Stimulated activated CD8-positive, alpha-beta memory T cell treated with anti-CD3 and anti-CD28 coated beads, Interleukin-4, amount 100 ng/mL, for 48 hours (primary cell): ENCODE measurements at places on chromosomes 7 and 10.

GRCh38 chr10:110151971-110152370, 55.4 kb upstream of the MXI1 start:
- DNase-seq = no peak

DNA sequence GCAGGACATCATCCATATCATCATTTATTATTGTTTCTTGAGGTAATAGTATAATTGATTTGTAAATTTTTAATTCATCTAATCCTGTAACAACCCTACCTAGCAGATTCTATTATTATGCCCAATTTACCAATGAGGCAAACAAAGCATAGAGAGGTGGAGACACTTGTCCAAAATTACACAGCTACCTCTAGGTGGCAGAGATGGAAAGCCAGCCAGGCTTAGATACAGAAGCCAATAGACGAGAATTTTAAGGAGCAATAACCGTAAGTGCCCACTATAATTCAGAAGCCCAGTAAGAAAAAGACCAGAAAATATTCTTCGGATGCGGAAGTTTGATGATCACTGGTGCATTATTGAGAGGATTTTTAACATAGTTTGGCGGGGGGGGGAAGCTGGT, 54.0 kb downstream of the ANK3 start:
- no peak for DNase-seq

- DNase-seq = no peak
These were observed 490.5 kb upstream of the ANKRD30A start for GRCh38 chr10:36634916-36635315.

DNA sequence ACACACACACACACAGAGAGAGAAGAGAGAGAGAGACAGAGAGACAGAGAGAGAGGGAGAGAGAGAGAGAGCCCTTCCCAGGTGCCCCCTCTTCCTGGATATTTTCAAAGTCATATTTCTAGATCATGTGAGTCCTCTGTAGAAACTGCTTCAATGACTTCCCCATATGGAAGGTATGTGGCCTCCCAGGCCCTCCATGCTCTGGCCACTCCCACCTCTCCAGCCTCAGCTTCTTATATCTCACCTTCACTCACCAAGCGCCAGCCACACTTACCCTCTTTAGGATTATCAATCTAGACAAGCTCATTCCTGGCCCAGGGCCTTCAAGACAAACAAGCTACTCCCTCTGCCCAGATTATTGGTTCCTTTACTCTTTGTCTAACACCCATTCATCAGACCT, 259.7 kb downstream of the MTERF1 start:
- DNase-seq = no peak

DNA sequence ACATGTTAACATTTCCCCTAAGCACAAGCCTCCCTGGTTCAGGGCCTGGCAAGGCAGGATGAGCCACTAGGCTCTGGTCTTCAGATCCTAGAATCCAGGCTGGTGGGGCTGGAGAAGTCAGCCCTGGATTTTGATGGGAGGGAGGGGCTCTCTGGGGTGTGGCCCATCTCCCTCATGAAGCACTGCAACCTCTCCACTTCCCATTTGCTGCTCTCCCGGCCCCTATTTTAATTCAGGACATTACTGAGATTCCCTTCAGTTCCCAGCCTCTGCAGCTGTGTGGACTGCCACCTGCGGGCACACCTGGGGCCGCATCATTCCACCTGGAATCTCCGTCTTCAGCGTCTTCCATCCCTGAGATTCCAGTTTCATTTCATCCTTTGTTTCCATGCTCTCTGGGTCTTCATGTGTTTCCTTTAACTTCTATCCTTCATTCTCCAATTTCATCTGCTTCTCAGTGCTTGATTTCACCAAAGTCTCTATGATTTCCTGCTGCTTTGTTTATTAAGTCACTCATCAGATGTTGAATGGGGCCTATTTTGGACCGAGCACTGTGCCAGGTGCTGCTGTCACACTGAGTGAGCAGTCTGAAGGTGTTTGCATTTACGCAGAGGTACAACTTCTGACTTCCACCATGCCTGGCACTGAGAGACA, 253.6 kb downstream of the WDR37 start:
- no peak for DNase-seq

GRCh38 chr10:71623098-71623985, 96.2 kb downstream of the C10orf105 start:
- DNase-seq = no peak

DNA sequence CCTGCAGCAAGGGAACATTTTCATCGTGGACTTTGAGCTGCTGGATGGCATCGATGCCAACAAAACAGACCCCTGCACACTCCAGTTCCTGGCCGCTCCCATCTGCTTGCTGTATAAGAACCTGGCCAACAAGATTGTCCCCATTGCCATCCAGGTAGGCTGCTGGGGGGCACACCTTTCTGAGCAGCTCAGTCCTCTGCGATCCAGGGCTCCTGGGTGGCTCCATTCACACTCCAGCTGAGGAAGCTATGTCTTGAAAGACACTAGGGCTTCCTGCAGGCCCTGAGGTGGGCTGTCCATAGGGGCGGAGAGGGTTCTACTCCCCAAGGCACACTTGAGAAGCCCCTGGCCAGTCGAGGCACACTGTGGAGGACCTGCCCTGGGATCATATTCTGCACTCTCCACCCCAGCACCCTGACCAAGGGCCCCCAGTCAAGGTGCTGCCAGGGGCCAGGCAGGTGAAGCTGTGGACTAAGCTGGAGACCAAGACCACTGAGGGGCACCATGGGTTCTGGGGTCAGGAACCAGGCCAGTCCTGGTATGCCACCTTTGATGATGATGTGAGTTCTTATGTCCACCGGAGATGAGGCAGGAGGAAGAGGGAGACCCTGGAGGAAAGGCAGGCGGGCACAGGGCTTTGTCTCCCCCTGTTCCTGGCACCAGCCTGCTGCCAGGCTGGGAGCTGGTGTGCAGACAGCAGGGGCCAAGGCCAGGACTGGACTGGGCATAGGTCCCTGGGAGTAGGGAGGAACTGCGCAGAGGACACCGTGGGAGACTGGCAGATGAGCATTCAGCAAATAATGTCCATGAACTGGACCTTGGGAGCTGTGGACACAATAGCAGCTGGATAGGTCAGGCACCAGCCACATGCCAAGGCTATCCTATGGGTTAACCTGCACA, 54.8 kb downstream of the ALOX5 start:
- DNase-seq = no peak

GRCh38 chr10:22690614-22691431, 23.6 kb downstream of the PIP4K2A start:
- no peak for DNase-seq

GRCh38 chr10:36191009-36191408, 548.9 kb upstream of the FZD8 start:
- DNase-seq = no peak

- DNase-seq = no peak
These were observed 89.9 kb upstream of the PPP1R3A start for GRCh38 chr7:114008696-114009095.

- no peak for DNase-seq
These were observed 103.7 kb upstream of the ANKRD1 start for GRCh38 chr10:91024541-91024940.

- no peak for DNase-seq
These were observed 217.3 kb upstream of the CCDC6 start for GRCh38 chr10:60123668-60124067.

DNA sequence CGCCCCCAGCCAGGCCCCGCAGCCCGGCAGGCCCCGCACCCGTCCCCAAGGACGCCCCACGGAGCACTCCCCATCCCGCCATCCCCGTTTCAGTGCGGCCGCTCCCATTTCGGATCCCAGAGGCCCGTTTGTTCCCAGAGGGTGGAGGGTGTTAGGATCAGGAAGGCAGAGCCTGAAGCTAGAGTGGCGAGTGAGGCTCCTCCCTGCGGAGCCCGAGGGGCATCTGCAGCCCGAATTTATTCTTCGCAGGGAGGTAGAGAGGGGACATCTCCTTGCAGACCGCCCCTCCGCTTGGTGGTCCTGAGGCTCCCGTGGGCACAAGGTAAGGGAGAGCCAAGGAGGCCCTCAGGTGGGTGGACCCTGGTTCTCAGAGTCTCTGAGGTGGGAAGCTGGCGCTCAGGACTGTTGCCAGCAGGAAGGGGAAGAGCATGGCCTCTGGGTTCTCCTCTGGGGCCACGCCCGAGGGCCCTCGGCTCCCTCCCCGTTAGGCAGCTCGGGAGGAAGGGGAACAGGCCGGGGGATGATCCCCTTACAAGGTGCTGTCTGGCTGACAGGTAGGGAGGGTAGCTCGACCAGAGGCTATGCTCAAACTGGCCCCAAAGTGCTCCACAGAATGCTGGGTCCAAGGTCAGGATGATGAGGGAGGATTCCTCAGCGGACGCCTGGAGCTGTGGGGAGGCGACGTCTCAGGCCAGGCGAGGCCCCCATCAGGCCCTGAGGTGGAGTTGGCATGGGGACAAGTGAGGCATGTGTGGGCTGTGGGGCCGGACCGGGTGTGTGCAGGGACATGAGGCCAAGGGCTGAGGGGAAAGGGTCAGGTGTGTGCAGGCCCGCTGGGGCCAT, 17.4 kb downstream of the POLL start:
- DNase-seq = no peak

- no peak for DNase-seq
These were observed 159.4 kb downstream of the PLPP4 start for GRCh38 chr10:120616311-120616911.

- no peak for DNase-seq
These were observed 21.0 kb upstream of the RPA3 start for GRCh38 chr7:7739204-7740036.

DNA sequence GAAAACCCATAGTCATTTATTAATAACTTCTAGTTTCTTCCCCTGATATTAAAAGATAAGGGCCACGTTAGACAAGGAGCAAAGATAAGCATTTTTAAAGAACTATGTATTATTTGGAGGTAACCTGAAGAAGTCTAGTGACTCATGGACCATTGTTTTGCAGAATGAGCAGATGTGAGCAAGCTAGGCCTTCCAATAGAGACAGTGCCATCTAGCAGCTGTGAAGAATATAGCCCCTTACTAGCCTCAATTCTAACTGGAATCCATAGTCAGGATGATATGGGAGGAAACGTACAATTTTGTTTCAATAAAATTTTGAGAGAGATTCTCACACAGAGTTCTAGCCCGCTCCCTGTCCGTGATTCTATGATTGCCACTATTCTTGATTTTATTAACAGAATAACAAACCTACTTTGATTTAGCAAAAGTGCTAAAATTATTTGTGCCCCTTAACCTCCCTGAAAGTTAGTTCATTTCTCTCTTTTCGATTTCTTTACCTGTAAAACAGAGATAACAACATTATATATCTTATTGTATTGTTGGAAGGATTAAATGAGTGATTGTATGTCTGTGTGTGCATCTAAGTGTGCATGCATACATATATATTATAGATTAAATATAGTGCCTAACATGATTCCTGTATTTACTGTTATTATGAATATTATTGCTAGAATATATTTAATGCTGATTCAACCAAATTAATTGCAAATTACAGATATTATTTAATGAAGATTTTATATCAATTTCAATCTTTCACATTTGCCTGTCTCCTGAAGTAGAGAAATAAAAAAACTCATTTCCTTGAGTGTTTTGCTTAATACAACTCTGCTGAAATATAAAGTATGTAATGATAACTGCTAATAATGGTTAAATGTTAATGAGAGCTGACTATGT, 22.7 kb downstream of the FAM237B start:
- DNase-seq = no peak

- no peak for DNase-seq
These were observed 262.4 kb downstream of the CDK14 start for GRCh38 chr7:90858546-90858945.

- DNase-seq = no peak
These were observed 66.1 kb downstream of the MCMBP start for GRCh38 chr10:119806334-119807130.

- DNase-seq = no peak
These were observed 32.6 kb upstream of the UBE2D1 start for GRCh38 chr10:58302254-58302653.

- no peak for DNase-seq
These were observed 172.1 kb upstream of the ASAH2 start for GRCh38 chr10:50423448-50423847.

- no peak for DNase-seq
These were observed 576.0 kb upstream of the C7orf33 start for GRCh38 chr7:148014541-148014940.

DNA sequence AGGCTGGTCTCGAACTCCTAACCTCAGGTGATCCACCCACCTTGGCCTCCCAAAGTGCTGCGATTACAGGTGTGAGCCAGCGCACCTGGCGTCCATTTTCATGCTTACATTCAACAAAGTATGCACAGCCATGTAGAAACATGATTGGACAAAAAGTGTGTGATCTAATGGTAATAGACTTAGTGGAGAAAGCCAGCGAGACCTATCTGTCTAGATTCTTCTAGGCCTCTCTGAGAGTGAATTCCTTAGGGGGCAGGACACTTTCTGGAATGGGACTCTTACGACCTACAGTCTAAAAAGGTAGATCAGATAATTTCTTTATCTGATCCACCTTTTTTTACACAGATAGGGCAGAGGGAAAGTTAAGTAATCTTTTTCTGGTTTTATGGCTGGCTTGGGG, 46.3 kb upstream of the SDK1 start:
- no peak for DNase-seq

DNA sequence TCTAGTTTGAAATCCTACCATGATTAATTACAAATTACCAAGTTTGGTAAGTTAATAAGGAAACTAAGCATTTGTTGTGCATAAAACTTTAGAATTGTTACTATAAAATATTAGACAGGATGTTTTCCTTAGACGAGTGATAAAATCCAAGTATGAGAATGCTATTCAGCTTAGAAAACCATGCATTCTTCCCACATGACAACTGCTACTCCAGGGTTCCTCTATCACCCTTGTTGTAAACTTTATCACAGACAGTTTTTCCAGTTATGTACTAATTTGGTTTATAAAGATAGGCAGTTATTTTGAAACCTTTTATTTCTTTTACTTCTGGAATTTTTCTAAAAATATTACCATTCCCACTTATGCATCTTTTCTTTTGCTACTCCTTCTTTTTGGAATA, 52.0 kb downstream of the SIRT1 start:
- DNase-seq = no peak

DNA sequence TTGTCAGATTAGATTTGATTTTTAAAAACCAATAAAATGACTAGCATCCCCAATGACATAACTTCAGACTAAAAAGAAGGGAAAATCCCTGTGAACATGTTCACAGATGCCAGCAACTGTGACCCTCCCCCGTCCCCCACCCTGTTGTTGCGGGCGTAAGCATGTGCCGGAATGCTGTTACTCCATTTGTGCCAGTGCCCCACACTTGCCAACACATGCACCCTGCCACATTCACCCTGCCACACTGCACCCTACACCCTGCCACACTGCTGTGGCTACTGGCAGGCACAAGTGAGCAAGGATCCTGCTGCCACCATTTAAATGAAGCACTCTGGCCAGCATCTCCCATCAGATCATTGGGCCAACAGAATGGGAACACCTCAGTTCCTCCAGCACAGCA, 540.2 kb downstream of the GRID1 start:
- no peak for DNase-seq
